Thoracic aorta (tissue), 2 donors: ENCODE measurements at places on chromosomes 2 and 18.

- DNase-seq: no peak
Observed at GRCh38 chr2:126059379-126059778, 596.6 kb upstream of the GYPC start.

GRCh38 chr2:69483696-69484095, 46.5 kb upstream of the NFU1 start:
- no peak for DNase-seq

DNA sequence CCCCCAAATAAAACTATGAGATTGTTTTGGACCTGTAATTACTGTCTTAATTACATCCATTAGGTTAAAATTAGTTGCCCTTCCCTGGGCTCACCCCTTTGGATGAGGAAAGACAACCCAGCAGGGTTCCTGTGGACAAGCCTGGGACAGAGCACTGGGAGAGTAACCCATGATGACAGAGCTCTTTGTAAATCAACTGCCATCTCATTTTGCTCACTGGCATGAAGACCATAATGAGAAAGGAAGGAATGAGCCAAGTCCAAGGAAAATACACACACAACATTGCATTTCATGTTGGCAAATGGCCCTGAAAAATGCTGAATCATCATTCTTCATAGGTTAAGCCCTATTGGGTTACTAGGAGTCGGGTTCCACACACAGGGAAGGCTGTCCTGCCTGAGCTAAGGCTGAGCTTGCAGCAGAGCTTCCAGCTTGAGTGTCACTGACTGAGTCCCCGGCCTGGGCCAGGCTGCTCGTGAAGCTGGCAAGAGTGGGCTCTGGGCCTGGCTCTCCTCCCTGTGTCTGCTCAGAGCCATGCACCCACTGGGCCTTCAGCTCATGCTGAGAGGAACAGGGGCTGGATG, 94.1 kb upstream of the ACAA2 start:
- no peak for DNase-seq

GRCh38 chr2:175002547-175003274, 2.5 kb downstream of the CHN1 start:
- no peak for DNase-seq

- DNase-seq: no peak
Observed at GRCh38 chr2:143128681-143129580, at the start of gene ARHGAP15. Gene ARHGAP15, plus strand, starts transcription at chr2:143129419.
